CD4-positive, alpha-beta T cell treated with Interleukin-10 for 1 hour (primary cell): ENCODE measurements at places on chromosomes 1 and 21.

- no peak for DNase-seq
Observed at GRCh38 chr1:180931529-180931928, 18.8 kb downstream of the KIAA1614 start.

DNA sequence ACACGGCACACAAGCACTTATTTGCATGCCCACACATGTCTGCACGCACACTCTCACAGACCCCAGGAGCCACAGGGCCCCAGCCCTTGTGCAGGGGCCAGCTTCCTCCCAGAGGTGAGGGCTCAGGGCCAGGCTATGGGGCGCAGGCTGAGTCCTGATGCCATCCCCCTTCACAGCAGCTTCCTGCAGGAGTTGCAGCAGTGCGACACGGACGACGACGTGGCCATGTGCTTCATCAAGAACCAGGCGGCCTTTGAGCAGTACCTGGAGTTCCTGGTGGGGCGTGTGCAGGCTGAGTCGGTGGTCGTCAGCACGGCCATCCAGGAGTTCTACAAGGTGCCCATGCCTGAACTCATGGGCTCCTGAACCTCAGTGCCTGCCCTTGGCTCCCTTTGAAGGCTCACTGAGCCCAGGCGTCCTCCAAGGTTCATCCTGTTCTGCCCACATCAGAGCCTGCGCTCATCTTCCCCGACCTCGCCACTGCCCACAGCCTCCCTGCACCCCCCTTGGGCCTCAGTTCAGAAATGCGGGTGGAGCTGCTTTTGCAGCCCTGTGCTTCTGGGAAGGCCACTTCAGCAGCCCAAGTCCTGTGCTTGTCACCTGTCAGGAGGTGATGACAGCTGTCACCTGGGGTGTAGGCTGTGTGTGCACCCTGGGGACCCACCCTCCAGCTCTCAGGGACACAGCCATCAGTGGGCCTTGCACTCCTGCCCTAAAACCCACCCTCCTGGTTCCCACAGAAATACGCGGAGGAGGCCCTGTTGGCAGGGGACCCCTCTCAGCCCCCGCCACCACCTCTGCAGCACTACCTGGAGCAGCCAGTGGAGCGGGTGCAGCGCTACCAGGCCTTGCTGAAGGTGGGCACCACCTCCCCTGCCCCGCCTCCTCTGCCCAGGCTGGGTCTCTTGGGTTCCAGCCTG lies 66.6 kb downstream of the TRIM11 start:
- DNase-seq: no peak

GRCh38 chr21:34910396-34910795 lies 138.7 kb downstream of the RUNX1 start:
- no peak for DNase-seq

DNA sequence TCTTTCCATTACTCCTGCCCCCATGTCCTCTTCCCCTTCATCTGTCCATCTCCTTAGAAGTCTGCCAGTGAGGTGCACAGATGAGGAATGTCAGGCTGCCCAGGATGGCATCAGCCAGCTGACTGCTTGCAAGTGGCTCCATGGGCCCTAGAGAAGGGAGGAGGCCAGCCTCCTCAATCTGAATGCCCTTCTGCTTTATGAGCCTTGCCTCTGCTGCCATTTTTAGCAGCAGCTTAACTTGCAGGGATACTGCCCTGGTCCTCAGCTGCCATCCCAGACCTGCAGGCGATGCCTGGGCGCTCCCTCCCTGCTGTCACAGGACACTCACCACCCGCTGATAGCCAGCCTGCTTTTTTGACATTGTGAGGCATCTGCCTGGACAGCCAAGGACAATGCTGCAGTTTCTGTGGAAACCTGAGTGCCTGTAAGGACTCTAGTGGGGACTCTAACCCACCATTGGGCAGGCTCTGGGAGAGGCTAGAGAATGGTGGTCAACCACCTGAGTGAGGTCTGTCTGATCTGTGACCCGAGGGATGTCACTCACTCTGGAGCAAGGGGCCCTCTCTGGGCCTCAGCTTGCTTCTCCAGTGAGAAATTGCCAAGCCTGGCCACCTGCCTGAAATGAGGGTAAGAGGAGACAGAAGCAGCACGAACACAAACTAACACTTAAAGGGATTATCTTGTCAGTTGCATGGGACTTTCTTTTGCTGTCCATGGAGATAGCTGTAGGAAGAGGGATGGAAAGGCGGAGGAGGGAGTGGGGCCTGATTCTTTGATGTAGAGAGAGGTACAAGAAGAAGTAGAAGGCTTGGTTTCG lies 185.0 kb downstream of the MIS18A start:
- no peak for DNase-seq

DNA sequence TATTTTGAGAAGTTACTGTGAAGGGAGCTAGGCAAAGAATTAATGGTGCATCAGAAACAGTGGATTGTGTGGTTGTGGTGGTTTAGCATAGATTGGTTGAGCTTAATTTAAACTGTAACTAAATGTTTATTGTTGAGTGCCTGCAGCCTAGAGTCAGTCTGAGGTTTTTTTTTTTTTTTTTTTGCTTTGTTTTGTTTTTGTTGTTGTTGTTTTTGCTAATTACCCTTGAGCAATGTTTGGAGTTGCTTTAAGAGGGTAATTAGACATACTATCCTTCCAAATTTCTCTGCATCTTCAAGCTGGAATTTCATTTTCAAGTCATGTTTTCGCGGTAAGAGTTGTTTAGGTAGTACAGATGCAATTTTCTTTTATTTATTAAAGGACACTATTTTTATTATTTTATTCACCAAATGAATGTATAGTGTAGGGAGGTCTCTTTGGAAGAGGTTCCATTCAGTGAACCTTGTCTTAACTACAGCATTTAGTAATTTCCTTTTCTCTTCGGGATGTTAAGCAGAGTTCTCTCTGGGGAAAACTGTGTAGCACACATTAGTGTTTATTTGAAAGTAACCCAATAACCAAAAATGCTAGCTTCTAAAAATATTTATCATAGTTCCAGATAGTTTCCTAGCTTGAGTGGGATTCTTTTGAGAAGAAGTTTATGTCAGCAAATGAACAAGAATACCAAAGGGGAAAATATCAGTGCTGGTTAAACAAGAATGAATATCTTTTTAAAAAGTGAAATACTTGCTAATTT lies 82.3 kb downstream of the CLIC4 start:
- no peak for DNase-seq

- DNase-seq: no peak
Observed at GRCh38 chr1:70458131-70458530, 47.1 kb downstream of the CTH start.

DNA sequence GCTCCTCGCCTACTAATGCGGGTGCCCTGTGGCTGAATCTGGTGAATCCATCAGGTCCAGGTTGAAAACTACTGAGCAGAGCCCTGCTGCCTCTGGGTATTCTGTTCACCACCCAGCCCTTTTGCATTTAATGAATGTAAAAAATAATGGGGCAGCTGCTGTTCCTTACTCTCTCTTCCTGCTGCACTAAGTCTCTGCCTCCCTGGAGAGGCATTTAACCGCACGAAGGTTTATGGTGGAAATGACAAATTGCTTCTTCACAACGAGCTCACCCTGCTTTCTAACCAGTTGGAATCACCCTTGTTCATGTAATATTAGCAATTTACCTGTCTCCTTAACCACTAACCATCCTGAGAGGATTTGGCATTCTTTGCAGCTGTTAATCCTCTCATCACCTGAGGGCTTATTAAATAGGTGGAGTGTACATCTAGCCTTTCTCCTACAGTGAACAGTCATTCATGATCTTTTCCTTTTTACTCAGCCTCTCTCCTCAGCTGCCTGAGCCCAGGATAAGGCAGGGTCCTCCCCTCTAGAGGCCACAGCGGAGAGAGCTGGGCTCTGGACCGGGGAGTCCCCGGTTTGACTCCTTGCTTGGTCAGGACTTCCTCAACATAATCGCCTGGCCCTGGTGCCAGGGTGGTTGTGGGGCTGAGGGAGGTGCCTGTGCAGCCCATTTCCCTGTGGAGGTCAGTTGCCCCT lies 97.6 kb downstream of the NOS1AP start:
- DNase-seq: no peak

GRCh38 chr1:89850844-89851415 lies 30.1 kb downstream of the LRRC8D start:
- no peak for DNase-seq

DNA sequence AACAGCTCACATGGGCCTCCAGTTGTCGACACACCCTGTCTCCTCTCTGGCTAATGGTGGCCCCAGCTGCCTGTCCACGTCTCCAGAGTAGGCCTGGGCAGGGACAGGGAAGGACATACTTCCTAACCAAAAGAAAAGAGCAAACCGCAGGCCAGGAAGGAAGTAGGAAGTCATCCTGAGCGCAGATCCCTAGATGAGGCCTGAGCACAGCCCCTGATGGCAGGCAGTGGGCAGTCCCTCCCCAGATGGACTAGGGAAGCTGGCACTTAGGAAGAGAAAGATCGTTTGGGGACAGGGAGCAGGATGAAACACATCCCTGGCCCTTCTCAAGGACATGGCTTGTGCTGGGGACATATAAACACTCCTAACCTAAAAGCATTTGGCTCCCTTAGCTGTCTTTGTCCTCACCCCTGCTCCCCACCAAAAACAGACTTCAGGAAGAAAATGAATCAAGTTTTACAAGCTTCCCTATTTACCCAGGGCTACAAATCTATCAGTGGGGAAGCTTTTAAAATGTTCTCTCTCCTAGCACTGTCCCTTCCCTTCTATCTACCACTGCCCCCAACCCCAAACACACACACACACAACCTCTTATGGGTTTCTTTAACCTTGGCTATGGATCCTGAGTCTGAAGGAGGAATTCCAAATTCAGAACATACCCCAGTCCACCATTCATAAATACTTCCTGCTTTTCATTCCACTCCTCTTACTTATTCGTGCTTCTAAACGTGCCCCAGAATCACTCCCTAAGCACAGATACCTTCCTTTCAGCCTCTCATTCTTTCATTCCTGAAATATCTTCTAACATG lies 21.1 kb downstream of the SSBP3 start:
- no peak for DNase-seq

DNA sequence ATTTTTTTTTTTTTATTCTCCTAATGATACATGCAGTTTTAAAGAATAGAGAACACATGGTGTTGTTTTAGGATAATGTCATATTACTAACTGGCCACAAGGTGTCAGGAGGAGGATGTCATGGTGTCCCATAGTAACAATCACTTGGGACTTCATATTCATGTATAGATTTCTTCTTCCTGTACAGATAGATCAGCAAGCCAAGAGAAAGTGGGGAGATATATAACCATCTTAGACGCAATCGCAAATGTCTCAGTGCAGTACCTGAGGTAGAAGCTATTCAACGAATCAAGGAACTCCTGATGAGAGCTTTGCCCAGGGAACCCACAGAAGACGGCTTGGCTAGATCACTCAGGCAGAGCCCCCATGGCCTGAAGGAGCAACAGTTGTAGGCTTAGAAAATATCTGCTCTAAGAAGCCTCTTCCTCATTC lies 12.3 kb downstream of the OR2T11 start:
- peak; percentile 25 for DNase-seq
